ENCODE measurements at places on chromosomes 2 and 18.

DNA sequence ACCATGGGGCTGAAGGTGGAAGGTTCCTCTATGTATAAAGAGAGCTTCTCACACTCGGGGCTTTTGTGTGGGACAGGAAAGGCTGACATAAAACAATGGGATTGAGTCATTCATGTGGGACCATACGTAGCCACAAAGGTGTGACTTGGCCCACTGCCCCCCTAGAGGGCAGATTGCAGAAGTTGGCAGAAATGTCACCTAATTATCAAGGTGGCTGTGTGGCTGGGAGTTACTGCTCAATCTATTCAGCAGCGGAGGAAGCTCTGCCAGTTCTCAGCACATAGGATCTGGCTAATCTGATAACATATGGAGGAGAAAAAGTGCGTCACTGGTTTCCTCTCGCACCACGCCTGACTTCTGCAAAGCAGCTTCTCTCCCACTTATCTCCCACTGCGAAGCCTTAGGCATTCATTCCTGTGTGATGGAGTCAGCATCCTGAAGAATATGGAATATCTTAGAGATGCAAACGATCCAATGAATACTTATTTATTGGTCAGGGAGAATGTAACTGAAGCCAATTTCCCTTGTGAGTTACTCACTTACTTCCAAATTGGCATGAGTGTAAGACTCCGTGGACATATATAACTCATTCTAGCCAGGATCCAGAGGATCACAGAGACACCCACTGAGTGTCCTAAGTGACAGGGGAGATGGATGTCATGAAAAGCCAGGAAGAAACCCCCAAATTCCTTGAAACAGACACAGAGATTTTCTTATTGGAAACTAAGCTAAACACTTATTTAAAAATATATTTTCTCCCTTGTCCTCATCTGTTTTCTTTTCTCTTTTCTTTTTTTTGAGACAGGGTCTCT is 344.8 kb downstream of the TGIF1 start:
- no peak for DNase-seq

DNA sequence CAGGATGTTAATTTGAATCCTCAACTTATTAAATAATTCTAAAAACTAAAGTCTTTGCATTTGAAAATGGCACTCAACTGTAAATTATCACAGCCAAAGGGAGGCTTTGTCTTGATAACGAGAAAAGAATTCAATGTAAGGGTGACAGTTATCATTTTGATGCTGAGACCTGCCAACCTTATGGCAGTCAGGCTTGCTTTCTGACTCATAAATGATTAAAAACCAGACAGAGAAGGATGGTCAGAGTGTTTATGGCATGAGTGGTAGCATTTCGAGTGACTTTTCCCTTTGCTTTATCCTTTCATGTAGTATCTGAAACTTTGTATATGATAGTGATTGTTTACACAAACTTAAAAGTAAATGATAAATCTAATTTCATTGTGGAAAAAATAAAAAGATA is 53.9 kb upstream of the EPC2 start:
- no peak for DNase-seq

- DNase-seq, result no peak
Measured at GRCh38 chr18:66252703-66253102, 351.2 kb downstream of the CDH19 start.

- no peak for DNase-seq
Measured at GRCh38 chr18:79227621-79228020, 158.4 kb downstream of the ATP9B start.

GRCh38 chr2:20737505-20737904 is 70.6 kb downstream of the GDF7 start:
- DNase-seq, result peak; percentile 24
